Effector CD8-positive, alpha-beta T cell (primary cell): ENCODE measurements at places on chromosomes 7 and 10.

DNA sequence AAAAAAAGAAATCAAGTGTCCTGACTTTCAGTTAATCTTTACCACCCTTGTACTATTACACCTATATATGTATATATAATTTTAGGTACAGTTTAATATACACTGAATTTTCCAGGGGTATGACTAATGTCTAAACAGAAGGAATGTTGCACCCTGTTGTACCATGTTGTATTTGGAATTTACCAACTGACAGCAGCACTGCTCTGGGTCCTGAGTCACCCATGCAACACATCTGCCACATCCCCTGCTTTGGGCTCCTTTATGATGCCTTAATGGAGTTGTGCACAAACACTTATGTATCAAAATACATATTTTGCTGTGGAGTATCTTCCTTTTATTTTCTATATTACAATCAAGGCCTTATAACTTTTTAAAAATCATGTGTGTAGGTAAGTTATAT, 21.2 kb downstream of the YAE1 start:
- no peak for DNase-seq

DNA sequence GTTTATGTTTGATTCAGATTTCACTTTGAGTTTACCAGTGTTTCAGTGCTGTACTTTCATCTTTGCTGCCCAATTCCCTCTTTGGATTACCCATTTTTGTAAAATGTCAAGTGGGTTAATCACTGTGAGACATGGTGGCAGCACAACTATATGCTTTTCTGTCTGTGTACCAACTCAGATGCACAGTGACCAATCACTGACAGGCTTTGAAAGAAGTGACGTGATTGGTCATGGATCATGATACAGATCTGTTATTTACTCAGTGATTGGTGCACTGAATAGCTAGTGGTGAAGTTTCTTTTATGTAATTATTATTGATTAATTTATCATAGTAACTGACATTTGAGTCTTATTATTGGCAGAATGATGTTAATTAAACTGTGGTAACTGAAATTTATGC, 126.9 kb downstream of the SDK1 start:
- no peak for DNase-seq

DNA sequence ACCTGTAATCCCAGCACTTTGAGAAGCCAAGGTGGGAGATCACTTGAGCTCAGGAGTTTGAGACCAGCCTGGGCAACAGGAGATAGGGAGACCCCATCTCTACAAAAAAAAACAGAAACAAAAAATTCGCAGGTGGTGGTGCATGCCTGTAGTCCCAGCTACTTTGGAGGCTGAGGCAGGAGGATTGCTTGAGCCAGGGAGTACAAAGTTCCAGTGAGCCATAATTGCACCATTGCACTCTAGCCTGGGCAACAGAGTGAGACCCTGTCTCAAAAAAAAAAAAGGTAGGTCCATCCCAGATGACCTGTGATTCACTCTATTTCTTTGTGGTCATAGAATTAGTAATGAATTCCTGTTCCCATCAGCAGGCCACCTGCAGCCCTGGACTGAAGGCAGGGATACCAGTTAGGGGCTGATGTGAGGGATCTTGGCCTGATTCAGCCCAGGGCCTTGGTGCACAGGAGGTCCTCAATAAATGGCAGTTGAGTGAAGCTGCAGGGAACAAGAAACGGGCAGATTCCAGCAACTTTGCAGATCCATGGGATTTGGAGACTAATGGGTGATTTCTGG, at the start of gene MYH16:
MYH16 (plus strand) TSS at position 364 of the 570 bp plus-strand sequence.
- no peak for DNase-seq

- DNase-seq, result no peak
Measured at GRCh38 chr7:158453663-158454062, 134.0 kb downstream of the PTPRN2 start.

- no peak for DNase-seq
Measured at GRCh38 chr7:13032576-13032975, 345.1 kb downstream of the ARL4A start.

DNA sequence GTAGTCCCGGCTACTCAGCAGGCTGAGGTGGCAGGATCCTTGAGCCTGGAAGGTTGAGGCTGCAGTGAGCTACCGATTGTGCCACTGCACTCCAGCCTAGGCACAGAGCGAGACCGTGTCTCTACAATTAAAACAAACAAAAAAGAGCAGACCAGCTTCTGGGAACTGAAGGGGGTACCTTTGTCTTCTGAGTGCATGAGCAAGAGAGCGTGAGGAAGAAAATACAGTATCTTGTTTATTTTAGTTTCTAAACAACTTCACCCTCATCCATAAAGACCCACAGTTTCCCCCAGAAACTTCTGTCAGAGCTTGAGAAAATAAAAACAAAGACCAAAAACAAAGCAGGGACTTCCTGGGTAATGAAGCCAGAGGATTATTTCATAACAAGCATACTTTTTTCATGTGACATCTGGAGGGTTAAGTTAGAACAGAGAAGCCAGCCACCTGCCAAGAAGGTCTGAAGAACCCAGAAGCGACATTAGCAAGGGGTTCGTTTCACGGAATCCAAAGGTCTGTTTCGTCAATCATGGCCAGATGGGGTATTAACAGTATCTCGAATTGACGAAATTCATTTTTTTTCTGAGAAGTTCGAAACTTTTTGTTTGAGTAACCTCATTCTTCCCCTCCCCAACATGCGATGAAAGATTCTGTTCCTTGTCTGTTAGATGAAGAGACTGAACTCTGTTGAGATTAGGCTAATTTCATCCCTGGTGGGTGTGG, 10.2 kb upstream of the IL2RA start:
- no peak for DNase-seq

- DNase-seq, result no peak
Measured at GRCh38 chr7:69811476-69812308, 213.4 kb downstream of the AUTS2 start.

DNA sequence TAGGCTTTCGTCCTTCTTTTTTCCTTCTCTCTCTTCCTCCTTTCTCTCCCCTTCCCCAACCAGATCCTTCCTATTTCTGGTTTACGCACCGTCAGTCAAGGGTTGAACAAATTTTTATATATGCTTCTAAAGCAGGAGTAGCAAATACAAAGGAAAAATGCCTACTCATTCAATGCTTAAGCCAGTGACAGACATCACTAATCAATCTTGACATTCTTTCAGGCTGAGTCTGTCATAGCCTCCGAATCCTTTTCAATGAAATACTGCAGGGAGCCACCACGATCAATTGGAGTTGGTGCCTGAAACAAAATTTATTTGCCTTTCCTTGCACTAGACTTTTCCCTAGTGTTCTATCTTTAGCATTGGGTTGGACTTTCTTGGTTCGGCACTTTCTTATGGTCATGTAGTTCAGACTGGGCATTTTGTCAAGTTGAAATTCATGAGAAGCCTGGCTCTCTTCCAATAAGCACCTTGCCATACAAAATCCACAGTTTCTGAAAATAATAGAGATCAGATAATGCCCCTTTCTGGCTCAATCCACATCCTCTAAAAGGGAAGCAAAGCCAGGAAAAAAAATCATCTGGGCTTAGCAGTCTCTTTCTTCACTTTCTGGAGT, 239.5 kb upstream of the PLXNA4 start:
- no peak for DNase-seq

- no peak for DNase-seq
Measured at GRCh38 chr10:30413996-30414576, 19.9 kb upstream of the MAP3K8 start.
